ENCODE measurements at places on chromosomes 11 and 22.

DNA sequence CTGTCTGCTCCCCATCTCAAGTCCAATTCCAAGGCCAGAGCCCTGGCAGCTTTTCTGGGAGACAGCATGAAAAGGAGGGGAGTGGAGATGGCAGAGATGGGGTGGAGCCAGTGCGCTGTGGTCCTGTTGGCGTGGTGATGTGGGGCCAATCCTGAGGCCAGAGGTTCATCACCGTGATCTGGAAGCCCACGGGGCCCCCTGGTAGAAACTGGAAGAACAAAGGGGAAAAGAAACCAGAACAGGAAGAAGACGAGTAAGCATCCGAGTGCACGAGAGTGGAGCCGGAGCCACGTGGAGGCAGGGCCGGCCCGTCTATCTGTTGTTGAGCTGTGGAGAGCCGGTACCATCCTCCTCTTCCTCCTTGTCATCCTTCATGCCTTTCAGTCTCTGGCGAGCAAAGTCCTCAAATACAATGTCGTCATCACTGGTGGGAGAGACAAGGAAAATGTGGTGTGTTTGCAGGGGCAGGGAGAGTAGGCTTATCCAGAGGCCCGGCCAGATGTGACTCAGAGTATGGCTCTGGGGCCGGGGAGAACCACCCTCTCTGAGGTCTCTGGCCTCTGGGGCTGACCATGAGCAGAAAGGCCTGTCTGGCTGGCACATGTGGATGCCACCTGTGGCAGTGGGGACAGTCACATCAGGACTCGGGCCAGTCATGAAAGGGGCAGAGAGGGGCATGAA is 25.4 kb downstream of the TPBGL start:
- DNase-seq, result no peak

GRCh38 chr11:73237471-73238290 is 19.6 kb downstream of the P2RY2 start:
- DNase-seq, result no peak

DNA sequence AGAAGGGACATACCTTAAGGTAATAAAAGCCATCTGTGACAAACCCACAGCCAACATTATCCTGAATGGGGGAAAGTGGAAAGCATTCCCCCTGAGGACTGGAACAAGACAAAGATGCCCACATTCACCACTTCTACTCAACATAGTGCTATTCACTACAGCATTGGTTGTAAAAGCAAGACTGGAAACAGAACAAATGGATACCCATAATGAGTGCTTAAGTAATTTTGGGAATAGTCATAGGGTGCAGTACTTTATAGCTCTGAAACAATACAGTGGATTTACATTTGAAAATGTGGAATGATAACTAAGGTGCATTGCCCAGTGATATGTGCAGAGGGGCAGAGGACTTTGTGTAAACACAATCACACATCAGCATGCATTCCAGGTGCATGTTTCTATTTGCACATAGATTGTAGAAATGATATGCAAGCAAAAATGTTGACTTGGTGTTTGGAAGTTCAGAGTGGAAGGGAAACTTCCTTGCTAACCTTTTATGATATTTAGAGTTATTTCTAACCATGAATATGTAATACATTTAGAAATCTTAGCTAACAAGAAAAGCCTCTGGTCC is 112.3 kb downstream of the IGLL1 start:
- DNase-seq, result no peak

GRCh38 chr22:23892130-23892529 is 2.1 kb upstream of the MIF start:
- no peak for DNase-seq

- DNase-seq, result no peak
Measured at GRCh38 chr22:25318081-25318823, 98.8 kb downstream of the CRYBB2 start.

DNA sequence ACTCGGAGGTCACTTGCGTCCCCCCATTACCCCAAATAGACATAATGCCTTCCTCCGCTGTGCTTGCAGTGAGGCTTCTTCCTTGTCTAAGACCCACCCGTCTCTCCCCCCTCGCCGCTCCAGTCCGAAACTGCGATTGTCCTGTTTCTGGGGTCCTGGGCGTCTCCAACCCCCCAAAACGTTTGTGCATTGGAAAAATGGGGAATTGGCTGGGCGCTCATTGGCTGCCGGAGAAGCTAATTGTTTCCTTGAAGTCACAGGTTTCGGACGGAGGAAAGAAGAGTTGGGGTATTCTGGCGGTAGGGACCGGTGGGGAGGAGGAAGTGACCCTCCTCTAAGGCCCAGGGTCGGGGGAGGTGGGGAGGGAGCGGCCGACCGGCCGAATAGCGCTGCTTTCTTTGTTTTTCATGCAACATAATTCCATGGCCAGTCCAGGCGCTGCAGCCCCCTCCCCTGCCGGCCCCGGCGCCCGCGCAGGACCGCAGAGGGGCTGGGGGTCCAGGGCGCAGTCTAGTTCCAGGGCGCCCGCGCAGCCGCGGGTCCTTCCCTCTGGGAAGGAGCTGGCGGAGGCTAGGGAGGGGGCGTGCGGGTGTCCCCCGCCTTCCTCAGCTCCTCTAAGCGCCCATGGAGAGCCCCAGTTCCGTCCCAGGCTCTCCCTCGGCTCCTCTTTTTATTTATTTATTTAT is 12.7 kb upstream of the CPT1A start:
- DNase-seq, result no peak

DNA sequence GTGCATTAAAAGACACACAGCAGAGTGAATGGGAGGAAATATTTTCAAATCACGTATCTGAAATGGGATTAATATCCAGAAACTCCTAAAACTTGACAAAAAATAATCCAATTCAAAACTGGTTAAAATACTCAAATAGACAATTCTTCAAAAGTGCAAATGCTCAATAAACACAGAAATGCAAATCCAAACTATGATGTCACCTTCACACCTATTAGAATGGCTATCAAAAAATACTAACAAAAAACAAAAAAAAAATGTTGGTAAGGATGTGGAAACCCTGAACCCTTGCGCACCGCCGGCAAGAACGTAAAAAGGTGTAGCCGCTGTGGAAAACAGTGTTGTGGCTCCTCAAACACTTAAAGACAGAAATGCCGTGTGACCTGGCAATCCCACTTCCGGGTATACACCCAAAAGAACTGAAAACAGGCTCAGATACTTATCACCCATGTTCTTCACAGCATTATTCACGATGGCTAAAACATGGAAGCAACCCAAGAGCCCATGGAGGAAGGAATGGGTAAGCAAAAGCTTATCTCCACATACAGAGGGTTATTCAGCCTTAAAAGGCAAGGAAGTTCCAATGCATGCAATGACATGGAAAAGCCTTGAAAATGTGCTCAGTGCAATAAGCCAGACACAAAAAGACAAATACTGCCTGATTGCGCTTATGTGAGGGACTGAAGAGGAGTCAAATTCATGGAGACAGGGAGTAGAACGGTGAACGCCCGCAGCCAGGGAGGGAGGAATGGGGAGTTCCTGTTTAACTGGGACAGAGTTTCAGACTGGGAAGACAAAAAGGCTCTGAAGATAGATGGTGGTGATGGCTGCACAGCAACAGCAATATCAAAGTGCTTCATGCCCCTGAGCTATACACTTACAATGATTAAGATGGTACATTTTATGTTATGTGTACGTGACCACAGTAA is 19.6 kb downstream of the BRD1 start:
- DNase-seq, result no peak

DNA sequence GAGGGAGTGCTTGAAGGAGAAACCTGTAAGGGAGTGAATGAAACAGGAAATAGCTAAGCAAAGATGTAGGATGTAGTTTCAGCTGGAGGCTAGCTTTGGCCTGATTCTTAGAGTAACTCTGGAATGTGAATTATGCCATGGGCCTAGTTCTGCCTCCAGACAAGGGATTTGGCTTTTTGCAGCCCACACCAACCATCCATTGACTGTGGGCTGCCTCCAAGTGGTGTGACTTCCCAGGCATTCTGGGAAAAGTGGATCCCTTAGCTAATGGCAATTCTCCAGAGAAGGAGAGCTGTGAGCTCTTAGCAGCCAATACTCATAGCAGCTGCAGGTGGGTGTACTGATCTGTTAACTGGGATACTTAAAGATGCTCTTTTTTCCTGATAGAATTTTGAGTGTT is 2.0 kb upstream of the OR9I1 start:
- no peak for DNase-seq

DNA sequence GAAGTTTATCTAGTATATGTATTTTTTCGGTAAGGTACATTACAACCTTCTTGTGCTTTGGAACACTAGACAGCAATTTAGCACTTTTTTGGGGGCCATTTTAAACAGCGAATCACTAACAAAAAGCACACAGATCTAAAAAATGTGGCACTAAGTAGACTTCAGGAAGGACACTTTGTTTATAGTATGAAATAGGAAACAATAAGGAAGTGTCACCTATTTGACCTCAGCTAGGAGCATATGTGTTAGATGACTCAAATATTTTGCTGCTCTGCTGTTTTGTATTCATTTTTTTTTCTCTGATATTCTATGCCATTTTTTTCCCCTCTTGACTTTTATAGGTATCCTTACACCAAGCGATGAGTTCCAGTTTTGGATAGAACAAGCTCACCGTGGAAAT is 5.6 kb downstream of the DYNC2H1 start:
- no peak for DNase-seq

DNA sequence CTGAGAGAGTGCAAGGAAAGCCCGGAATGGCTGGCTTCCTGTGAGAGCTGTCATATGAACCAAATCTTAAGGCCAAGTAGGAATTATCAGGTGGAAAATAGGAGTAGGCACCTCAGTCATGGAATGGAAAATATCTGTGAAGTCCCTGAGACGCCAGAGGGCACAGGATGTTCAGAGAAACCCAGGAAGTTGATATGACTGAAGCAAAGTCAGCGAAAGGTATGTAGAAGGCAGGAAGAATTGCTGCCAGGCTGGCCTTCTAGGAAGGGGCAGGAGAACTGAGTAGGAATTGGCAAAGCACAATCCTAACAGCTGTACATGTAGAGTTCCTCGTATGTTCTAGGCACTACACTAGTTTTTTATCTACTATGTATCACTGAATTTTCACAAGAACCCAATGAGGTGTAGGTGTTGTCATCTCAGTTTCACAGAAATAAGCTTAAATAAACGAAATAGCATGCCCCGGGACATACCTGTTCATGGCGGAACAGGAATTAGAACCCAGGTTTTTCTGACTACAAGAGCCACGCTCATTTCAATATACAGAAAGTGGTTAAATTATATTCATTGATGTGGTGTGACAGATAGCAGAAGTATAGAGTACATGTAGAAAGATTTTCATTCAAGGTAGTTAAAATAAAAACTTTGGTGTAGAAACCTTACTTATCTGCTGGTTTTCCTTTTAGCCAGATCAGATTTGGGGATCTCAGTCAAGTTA is 17.0 kb downstream of the HMGXB4 start:
- DNase-seq, result no peak

DNA sequence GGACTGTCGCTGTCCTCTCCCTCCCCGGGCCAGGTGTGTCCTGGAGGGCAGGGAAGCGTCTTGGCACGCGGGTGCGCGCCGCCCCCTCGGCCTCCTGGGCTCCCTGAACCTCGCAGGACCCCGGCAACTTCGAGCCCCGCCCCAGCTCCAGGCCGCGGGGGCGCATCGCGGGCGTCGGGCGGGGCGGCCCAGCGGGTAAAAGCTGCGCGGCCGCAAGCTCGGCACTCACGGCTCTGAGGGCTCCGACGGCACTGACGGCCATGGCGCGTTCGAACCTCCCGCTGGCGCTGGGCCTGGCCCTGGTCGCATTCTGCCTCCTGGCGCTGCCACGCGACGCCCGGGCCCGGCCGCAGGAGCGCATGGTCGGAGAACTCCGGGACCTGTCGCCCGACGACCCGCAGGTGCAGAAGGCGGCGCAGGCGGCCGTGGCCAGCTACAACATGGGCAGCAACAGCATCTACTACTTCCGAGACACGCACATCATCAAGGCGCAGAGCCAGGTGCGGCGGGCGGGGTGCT is at the start of gene CST6:
Gene CST6, plus strand, starts transcription at position 224 of the 519 bp plus-strand sequence. Its CDS starts 37 bp downstream, at position 261.
- no peak for DNase-seq

DNA sequence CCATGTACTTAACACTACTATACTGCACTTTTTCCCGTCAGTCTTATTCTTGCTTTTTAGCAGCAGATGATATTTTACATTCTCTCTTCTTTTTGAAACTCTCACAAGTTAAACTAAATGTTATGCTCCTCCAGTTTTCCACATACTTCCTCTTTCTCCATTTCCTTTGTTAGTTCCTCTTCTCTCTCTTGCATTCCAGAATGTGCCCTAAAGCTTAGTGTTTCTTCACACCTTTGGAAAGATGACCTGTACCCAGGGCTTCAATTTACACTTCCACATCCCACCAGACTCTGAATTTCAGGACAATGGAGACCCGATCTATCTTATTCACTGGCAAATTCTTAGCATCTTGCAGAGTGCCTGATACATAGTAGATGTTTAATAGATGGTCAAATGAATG is 51.8 kb downstream of the APIP start:
- DNase-seq, result no peak

- no peak for DNase-seq
Measured at GRCh38 chr11:70095541-70096252, 17.6 kb downstream of the ANO1 start.

DNA sequence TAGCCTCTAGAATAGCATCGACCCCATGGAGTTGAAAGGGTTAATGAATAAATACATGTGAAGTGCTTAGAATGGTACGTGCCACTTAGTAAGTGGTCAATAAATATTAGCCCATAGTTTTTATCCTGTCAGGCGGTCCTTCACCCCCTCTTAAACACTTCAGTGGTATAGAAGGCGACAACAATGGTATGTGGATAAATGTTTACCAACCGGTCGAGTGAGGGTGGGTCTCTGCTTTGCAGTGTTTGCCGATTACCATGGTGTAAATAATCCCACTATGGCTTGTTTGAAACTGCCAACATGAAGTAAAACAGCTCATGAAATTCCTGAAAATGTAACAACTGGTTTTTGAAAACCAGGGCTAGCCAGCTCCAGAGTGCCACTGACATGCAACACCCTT is 541.2 kb downstream of the BUD13 start:
- DNase-seq, result no peak

DNA sequence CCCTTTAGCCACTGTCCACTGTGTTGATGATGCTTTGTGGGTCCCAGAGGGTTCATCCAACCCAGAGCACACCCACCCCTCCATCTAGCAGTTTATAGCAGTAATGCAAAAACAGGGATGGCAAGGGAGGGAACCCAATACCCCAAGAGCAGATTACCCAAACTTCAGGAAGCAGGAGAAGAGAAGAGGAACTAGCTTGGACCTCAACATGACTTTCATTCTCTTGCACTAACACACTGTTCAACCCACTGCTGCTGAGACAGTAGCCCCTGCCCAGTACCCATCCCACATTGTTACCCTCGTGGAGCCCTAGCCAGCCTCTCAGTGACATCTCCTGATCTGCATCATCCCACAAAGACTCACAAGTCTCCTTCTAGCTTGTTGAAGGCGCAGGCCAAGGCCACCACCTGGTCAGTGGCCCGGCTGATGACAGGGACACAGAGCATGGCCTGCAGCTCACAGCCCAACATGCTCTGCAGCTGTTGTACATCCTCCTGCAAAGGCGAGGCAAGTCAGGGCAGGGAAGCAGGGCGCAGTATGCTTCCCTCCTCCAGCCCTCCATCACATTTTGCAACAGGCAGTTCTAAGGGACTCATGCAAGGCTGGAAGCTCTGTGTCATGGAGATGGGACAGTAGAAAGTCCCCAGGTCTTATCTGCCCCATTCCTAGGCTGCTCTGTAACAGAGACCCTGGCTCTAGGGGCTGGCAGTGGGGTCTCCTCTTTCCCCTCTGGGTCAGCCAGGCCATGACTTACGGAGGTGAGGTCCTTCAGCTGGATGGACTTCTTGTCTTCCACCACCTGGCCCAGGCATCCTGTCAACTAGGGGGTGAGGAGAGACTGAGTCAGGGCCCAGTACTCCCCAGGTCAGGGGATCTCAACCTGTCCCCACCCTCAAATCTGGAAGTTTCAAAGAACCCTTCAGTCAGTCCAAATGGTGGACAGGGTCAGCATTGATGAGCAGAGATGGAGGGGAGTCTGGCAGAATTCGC is 85.5 kb downstream of the PDE2A start:
- DNase-seq, result no peak

- DNase-seq, result no peak
Measured at GRCh38 chr11:11336664-11337063, 16.4 kb downstream of the CSNK2A3 start.
